ENCODE measurements at places on chromosomes 5 and 9. TPM values are rescaled to one million over a fixed set of nuclear protein-coding genes. Genes with fewer than 3 reads are reported as not detected.

CXCL14 gene
- total RNA-seq = 51.6 TPM

CENPP gene
- 7.4 TPM for total RNA-seq

- no peak for DNase-seq
- no peak overlapping the region for H3K27ac ChIP-seq
- peaks cover 36% of the 10 kb centered on the region for H3K4me1 ChIP-seq
- no peaks in the 10 kb centered on the region for H3K27me3 ChIP-seq
- no peak overlapping the region for H3K4me3 ChIP-seq
These were observed 551.8 kb upstream of the ZNF608 start for GRCh38 chr5:125298258-125298657.

DNA sequence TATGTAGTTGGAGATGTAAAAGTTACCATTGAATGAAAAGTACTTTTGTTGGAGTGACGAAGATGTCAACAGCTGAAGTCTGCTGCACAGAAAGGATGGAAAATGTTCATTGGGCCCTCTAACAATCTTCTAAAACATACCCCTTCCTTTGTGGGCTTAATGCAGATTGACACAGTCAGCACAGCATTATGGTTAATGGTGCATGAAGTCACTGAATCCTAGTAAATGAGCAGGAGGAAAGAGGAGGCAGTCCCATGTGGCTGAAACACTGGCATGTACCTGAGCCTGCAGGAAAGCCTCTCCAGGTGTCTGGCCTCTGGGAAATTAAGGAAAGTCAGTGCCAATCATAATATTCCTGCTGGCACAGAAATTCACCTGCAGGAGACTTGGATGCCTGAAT, 153.8 kb downstream of the ARL15 start:
- H3K4me1 ChIP-seq = peaks cover 22% of the 10 kb centered on the region
- H3K36me3 ChIP-seq = no peaks in the 10 kb centered on the region
- H3K27me3 ChIP-seq = no peaks in the 10 kb centered on the region

DNA sequence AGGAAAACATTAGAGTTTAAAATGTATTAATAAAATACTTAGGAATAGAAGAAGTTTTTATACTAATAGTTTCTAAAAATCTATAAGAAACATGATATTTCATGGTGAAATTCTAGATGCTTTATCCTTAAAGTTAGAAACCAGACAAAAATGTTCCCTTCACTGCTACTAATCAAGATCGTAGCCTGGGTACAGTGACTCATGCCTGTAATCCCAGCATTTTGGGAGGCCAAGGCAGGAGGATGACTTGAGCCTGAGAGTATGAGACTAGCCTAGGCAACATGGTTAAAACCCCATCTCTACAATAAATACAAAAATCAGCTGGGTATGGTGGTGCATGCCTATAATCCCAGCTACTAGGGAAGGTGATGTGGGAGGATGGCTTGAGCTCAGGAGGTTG, 30.4 kb upstream of the KLF9 start:
- H3K36me3 ChIP-seq = no peaks in the 10 kb centered on the region
- DNase-seq = no peak
- H3K4me3 ChIP-seq = no peak overlapping the region
- H3K27me3 ChIP-seq = no peaks in the 10 kb centered on the region
- no peak overlapping the region for H3K27ac ChIP-seq
- no peaks in the 10 kb centered on the region for H3K4me1 ChIP-seq

GRCh38 chr9:32716955-32717543, 66.3 kb upstream of the TMEM215 start:
- no peak overlapping the region for H3K4me3 ChIP-seq
- no peak for DNase-seq
- no peaks in the 10 kb centered on the region for H3K36me3 ChIP-seq
- H3K4me1 ChIP-seq = no peaks in the 10 kb centered on the region
- H3K27ac ChIP-seq = no peak overlapping the region

GRCh38 chr9:132991351-132992300, 13.1 kb downstream of the GFI1B start:
- peaks cover 15% of the 10 kb centered on the region for H3K27me3 ChIP-seq
- H3K36me3 ChIP-seq = no peaks in the 10 kb centered on the region
- no peak overlapping the region for H3K4me3 ChIP-seq
- peaks cover 10% of the 10 kb centered on the region for H3K4me1 ChIP-seq

DNA sequence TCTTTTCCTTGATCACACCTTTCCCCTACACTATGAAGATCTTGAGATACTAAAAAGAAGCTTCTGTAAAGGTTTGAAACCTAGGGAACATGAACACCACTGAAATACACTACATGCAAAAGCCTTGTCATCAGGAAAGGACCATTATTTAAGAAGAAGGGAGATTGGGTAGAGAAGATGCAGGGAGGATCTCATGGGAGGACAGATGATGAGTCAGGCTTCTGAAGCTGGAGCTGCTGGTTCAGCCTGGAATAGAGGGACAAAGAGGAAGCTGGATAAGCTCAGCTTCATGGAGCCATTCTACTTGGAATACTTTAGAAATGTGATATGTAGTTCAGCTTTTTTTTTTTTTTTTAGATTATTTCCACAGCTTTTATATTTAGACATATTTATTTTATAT, 169.8 kb downstream of the MAN2A1 start:
- no peaks in the 10 kb centered on the region for H3K27me3 ChIP-seq
- H3K4me1 ChIP-seq = peaks cover 24% of the 10 kb centered on the region
- no peak overlapping the region for H3K4me3 ChIP-seq
- DNase-seq = no peak
- H3K27ac ChIP-seq = no peak overlapping the region
- H3K36me3 ChIP-seq = peaks cover 17% of the 10 kb centered on the region

- peaks cover 22% of the 10 kb centered on the region for H3K27me3 ChIP-seq
- H3K27ac ChIP-seq = no peak overlapping the region
- no peaks in the 10 kb centered on the region for H3K4me1 ChIP-seq
- no peaks in the 10 kb centered on the region for H3K36me3 ChIP-seq
These were observed 181.8 kb downstream of the ASTN2 start for GRCh38 chr9:117233016-117233415.

DNA sequence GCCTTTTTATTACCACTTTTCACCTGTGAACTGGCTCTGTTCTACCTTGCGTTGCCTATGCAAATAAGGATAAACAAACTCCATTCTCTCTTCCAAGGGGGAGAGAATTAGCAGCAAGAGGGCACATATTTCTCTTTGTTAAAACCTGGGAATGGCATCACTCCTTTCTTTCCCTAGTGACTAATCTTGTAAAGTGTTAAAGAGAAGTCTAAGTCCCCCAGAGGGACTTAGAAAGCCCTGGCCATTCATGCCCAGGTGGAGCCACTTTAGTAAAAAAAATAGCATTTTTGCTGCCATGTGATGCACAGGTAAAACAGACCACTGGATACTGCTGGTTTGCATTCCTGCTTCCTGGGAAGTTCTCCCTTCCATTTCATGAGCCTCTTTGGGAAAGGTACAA, 148.4 kb downstream of the MAN2A1 start:
- peaks cover 30% of the 10 kb centered on the region for H3K36me3 ChIP-seq
- no peaks in the 10 kb centered on the region for H3K4me1 ChIP-seq
- H3K27ac ChIP-seq = no peak overlapping the region
- DNase-seq = no peak
- no peak overlapping the region for H3K4me3 ChIP-seq

ARL10 gene
- 46.0 TPM for total RNA-seq

- no peaks in the 10 kb centered on the region for H3K36me3 ChIP-seq
- no peak for DNase-seq
These were observed 167.7 kb downstream of the GRIA1 start for GRCh38 chr5:153658149-153658548.

FBXW5 gene
- total RNA-seq = 59.8 TPM

COX7C gene
- total RNA-seq = 480 TPM

- H3K27ac ChIP-seq = no peak overlapping the region
- no peaks in the 10 kb centered on the region for H3K27me3 ChIP-seq
- H3K4me3 ChIP-seq = no peak overlapping the region
- H3K4me1 ChIP-seq = peaks cover 40% of the 10 kb centered on the region
- no peak for DNase-seq
These were observed 83.0 kb upstream of the IFNK start for GRCh38 chr9:27440888-27441740.

DNA sequence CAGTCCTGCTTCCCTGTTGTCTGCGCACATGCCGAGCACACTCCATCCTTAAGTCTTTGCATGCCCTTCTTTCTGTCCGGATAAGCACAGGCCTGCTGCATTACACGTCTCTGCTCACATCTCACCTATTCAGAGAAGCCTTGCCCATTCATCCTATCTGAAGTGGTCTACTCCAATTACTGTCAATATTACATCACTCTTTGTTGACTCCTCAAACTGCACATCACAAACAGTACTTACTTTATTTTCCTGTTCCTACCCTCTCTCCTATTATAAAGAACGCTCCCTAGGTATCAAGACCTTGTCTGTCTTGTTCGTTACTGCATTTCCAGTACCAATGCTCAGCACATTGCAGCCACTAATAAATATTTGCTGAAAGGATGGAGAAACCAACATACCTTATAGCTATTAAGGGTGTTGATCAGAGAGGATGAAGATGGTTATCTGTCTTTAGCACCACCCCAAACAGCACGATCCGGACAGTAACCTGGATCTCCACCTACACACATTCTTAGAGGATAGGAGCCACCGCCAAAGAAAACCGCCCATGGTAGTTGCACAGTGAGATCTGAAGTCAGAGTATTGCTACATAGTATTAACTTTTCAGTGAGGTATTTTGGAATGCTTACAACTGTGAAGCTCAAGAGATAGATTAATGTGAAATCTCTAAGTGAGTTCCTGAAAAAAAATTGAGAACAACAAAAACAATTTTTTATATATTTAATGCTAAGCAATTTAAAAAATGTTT, 1.6 kb upstream of the PRRC1 start:
- no peak overlapping the region for H3K27ac ChIP-seq
- no peak overlapping the region for H3K4me3 ChIP-seq

DNA sequence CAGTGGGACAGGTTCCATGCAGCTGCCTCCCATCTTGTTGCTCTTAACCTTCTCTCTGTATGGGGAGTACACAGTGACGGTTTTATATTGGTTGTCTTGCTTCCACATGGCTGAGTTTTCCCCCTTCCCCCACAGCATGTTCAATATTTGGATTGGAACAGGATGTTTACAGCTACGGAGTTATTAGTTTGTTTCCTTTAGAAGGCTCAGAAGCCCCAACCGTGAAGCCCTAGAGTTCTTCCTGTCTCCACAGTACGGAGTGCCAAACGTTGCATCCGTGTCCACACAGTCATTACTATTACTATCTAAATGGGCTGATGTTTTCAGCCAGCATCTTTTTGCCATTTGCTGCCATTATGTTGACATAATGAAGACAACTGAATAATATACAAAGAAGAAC, 277.5 kb downstream of the MARCHF11 start:
- no peak overlapping the region for H3K27ac ChIP-seq
- no peaks in the 10 kb centered on the region for H3K27me3 ChIP-seq
- no peak overlapping the region for H3K4me3 ChIP-seq

- H3K4me3 ChIP-seq = no peak overlapping the region
- DNase-seq = no peak
- H3K36me3 ChIP-seq = peaks cover 12% of the 10 kb centered on the region
- H3K27me3 ChIP-seq = no peaks in the 10 kb centered on the region
These were observed 165.8 kb downstream of the SEMA5A start for GRCh38 chr5:9380109-9380508.

GRCh38 chr5:64978546-64978945, 209.8 kb downstream of the CWC27 start:
- H3K27me3 ChIP-seq = no peaks in the 10 kb centered on the region
- peaks cover 22% of the 10 kb centered on the region for H3K36me3 ChIP-seq
- no peaks in the 10 kb centered on the region for H3K4me1 ChIP-seq
- no peak for DNase-seq
- H3K4me3 ChIP-seq = no peak overlapping the region
- no peak overlapping the region for H3K27ac ChIP-seq

SPATA31C1 gene
- 0.29 TPM for total RNA-seq

CACNA1B gene
- total RNA-seq = 0.75 TPM

LCN2 gene
- total RNA-seq = not detected

All from mesothelial cell of epicardium (in vitro differentiated cells).